Kidney epithelial cell (primary cell): ENCODE measurements at places on chromosomes 4 and X.

DNA sequence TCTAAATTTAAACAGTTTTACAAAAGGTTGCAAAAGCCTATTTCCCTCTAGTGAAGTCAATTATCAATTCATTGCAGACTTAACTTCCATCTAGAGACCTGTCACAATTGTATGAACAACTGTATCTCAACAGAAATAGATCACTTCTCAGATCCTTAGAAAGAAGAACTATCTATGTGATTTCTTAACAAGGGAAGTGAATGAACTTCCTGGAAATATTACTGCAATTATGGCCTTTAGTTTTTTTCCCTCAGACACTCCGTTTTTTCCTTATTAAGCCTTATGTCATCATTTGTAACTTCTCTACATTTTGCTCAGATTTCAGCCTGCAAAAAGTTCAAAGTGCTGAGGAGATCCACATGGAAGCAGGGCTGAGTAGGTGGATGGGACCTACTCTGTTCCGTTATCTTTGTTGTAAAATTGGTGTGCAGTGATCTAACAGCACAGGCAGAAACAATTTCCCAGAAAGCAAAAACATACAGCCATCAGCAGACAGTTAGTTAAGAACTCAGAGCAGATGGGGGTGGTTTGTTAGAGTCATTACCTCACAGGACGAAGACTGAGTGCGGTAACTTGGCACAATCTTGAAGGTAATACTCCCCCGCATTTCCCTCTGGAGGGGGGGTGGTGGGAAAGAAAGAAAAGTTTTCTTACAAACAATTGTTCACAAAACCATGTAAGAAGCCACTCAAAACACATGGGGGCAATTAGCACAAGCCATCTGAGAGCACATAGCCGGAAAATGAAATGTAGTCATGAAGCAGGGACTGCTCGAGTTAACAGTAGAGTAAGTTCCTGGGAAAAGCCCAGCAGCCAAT is 112.3 kb downstream of the NYX start:
- DNase-seq = peak; percentile 57

- no peak for DNase-seq
Observed at GRCh38 chr4:10589321-10589720, 95.2 kb downstream of the CLNK start.

DNA sequence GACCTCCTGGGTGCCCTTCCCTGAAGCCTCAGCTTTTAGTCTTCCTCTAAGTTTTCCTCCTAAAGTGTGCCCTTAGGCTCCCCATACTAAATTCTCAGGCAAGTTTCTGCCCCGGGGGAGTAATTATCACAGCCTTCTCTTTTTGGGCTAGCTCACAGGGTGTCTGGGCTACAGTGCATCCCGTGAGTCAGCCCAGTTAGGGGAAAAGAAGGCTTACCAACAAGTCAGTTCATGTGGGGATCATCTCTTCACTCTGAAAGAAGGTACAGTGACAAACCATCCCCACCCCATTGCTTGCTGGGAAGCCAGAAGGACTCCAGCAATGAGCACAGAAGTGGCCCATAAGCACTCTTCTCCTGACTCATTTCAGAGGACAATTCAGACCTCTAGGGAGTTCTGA is 134.7 kb upstream of the FAM9C start:
- DNase-seq = no peak

DNA sequence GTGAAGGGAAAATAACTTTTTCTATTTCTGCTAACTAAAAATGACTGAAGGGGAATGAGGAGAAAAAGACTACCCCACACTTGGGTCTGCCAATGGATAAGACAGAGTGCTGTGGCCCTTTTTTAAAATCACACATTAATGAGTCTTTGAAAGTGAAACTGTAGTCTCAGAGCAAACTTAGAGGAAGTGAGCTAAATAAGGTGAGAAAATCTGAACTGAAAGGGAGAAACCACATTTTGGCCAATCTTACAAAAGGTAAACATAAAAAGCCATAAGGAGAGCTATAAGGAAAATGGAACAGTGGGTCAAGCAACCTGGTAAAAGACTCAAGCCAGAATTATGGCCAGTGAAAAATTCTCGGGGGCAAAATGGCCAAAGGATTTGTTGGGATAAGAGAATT is 755.1 kb upstream of the IGFBP7 start:
- DNase-seq = no peak

GRCh38 chr4:110654254-110654635 is 31.4 kb upstream of the PITX2 start:
- no peak for DNase-seq

GRCh38 chr4:6582889-6583490 is 8.0 kb downstream of the MAN2B2 start:
- no peak for DNase-seq

DNA sequence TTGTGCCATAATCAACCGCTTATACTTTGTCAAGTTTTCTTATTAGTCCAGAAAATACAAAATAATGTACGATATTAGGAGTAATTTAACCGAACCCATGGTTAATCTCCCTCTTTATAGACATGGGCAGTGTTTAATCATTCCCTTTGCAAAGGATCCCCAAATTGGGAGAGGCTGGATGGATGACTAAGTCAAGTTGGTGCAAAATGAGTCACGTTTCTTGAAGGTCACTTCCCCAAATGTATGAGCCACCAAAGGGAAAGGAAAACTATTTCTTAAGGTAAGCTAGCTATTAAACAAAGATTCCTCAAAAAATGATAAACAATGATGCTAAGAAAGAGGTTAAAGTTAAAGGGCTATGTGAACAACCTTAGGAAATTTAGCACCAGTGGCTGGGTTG is 17.5 kb downstream of the MAML3 start:
- no peak for DNase-seq

GRCh38 chrX:39690541-39691415 is 407.0 kb downstream of the BCOR start:
- DNase-seq = no peak

GRCh38 chrX:124018023-124018422 is 56.5 kb downstream of the STAG2 start:
- DNase-seq = no peak

DNA sequence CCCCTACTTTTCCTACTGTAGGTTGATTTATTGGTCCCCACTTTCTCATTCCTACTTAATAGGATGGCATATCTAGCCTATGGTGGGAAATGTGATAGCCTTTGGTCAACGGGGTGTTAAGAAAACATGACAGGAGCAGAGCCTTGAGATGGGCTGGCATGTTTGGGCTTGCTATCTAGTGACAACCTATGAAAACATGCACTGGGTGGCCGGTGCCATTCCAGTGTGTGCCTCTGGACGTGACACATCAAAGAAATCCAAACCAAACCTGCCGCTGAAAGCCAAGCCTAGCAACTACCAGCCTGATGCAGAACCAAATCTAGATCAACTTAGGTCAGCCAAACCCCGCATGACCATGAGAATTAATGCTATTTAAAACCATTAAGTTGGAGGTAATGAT is 317.6 kb downstream of the DMD start:
- DNase-seq = no peak

GRCh38 chr4:48194971-48195370 is 60.9 kb upstream of the TXK start:
- DNase-seq = no peak

DNA sequence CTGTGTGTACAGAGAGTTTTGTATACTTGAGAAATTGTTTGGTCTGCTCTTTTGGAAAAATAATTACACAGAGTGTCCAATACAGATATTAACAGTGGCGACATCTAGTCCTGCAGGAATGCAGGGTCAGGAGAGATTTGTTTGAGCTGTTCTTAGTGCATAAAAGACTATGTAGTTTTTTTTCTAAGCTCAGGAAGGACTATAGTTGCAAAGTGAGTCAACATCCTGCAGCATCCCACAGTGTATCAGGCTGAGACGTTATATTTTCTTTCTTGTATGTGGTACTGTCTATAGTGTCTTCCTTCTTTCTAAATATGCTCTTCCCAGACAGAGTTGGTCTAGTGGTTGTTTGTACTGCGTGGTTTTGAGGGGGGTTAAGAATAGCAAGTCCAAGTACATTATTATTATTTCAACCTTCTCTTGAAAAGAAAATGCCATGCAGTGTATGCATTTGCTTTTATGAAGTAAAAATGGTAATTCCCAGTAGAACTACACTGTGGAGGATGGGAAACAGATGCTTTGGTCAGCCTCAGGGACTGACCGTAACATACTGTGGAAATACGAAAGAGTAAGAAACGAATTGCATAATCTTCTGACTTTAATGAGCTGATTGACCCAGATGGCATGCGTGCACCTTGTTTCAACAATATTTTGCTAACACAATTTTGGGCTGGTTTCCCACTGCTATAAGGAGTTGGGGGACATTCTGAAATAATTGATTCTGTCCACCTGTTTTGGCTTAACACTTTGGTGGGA is 67.4 kb downstream of the DMP1 start:
- no peak for DNase-seq

- no peak for DNase-seq
Observed at GRCh38 chr4:151575646-151576045, 166.7 kb downstream of the FHIP1A start.

DNA sequence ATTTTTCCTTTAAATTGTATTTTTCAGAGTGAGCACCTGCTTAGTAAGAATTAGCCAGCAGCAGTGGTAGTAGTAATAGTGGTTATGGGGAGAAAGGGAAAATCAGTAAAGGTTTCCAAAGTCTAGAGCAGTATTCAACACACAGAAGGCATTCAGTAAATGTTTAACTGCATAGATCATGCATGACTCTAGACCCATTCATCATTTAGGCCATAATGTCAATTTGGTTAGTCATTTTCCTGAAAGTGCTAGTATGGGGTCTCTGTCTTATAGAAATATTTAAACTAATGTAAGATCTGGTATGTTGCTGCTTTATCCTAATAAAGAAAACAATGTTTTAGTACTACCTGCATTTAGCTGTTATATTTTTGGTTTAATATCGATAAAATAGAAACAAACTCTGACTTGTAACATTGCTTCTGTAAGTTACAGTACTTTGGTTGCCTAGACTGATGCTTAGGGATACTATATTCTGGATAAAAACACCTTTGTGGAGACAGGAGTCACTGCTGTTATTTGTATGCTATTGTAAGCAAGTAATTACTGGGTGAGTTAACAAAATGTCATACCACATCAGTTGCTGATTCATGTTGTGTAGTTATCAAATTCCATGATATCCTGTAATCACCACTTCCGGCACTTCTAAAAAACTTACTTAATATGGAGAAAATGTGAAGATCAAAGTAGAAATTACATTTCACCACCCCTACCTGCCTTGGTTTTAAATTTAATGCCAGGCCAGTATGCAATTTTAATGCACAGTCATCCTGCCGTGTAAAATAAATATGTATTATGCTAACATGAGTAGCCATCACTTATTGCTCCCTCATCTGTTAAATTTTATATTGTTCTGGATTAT is 115.8 kb upstream of the BMPR1B start:
- peak; percentile 73 for DNase-seq

- no peak for DNase-seq
Observed at GRCh38 chr4:138981930-138982390, 33.6 kb upstream of the NOCT start.

GRCh38 chr4:51885363-51885762 is 42.4 kb downstream of the DCUN1D4 start:
- no peak for DNase-seq

GRCh38 chr4:113971706-113972360 is 7.6 kb downstream of the ARSJ start:
- DNase-seq = no peak

DNA sequence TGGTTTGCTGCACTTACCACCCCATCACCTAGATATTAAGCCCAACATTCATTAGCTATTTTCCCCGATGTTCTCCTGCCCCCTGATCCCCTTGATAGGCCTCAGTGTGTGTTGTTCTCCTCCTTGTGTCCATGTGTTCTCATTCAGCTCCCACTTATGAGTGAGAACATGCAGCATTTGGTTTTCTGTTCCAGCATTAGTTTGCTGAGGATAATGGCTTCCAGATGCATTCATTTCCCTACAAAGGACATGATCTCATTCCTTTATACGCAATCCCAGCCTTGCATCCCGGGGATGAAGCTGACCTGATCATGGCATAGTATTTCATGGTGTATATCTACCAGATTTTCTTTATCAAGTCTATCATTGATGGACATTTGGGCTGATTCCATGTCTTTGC is 99.0 kb upstream of the DCAF12L2 start:
- no peak for DNase-seq

- no peak for DNase-seq
Observed at GRCh38 chr4:183202523-183202922, 103.5 kb downstream of the WWC2 start.

GRCh38 chr4:183960046-183960420 is 54.9 kb downstream of the STOX2 start:
- DNase-seq = peak; percentile 34

GRCh38 chrX:114619874-114620273 is 36.0 kb downstream of the HTR2C start:
- DNase-seq = no peak

- DNase-seq = no peak
Observed at GRCh38 chrX:39361736-39362135, 560.5 kb downstream of the MID1IP1 start.

DNA sequence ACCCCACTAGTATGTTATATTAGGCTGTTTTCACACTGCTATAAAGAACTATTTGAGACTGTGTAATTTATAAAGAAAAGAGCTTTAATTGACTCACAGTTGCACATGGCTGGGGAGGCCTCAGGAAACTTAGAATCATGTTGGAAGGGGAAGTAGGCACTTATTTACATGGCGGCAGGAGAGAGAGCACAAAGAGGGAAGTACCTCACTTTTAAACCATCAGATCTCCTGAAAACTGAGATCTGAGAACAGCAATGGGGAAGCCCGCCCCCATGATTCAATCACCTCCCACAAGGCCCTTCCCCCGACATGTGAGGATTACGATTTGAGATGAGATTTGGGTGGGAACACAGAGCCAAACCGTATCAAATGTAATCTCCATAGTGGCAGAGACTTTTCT is 45.4 kb upstream of the XK start:
- DNase-seq = no peak

DNA sequence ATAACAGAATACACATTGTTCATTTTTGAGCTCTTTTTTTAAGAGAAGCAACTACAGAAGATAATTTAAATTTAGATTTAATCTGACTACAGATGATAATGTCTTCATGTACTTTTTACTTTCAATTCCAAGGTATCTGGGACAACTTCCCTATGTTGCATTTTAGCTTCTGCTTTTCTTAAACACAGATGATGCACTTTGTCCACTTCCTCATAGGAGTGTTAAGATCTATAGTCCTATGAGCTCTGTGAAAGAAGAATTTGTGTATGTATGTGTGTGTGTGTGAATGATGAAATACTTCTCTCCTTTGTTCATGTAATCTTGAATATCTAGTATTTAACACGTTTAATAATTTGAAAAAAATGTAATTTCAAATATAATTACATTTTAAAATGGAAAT is 5.3 kb upstream of the FHIP1A start:
- DNase-seq = no peak

DNA sequence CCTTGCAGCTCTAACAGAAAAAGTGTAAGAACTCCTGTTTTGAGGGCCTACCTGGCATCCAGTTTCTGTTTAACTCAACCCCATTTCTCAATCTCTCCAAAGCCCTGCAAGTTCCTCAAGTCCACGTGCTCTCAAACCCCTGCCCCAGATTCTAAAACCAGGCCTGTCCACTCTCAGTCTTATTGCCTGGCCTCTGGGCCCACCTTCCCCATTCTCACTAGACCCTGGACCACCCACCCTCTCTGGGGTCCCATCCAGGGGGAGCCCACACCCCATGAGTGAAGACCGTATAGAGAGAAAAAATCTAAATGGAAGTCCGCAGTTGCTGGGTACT is 58.3 kb downstream of the TLR10 start:
- DNase-seq = no peak
